Activated CD8-positive, alpha-beta T cell treated with anti-CD3 and anti-CD28 coated beads for 36 hours (primary cell): ENCODE measurements at places on chromosomes 16 and 17. TPM values are rescaled to one million over a fixed set of nuclear protein-coding genes. Genes with fewer than 3 reads are reported as not detected.

GRCh38 chr16:11506741-11507305, 79.9 kb downstream of the LITAF start:
- DNase-seq = no peak

GRCh38 chr17:38451030-38451839, 23.0 kb downstream of the ARHGAP23 start:
- no peak for DNase-seq

Gene TBKBP1
- 12.4 TPM for total RNA-seq

Gene TP53TG3
- not detected for total RNA-seq

Gene CLEC19A
- total RNA-seq = not detected
